Camera-type eye (tissue), 1 donor: ENCODE measurements at places on chromosomes 16 and 17. TPM values are rescaled to one million over a fixed set of nuclear protein-coding genes. Genes with fewer than 3 reads are reported as not detected.

Gene CACNG5
- 64.4 TPM for total RNA-seq

Gene PRR35
- total RNA-seq, result 2.0 TPM

Gene TP53TG3
- total RNA-seq, result not detected

Gene ARL16
- total RNA-seq, result 39.8 TPM

Gene OR3A3
- not detected for total RNA-seq

Gene COX6A2
- total RNA-seq, result 4.1 TPM

Gene CXCL16
- total RNA-seq, result 9.7 TPM

Gene NOD2
- total RNA-seq, result 2.3 TPM

Gene KRTAP4-1
- total RNA-seq, result not detected

Gene RUNDC3A
- 36.4 TPM for total RNA-seq

Gene TNK1
- 2.4 TPM for total RNA-seq

Gene HS3ST3A1
- 22.7 TPM for total RNA-seq

Gene CAPNS2
- 6.1 TPM for total RNA-seq

Gene CD2BP2
- total RNA-seq, result 38.5 TPM

Gene TMEM114
- 5.7 TPM for total RNA-seq

Gene NFAT5
- 79.0 TPM for total RNA-seq

Gene AANAT
- total RNA-seq, result 18.0 TPM

Gene ARL5C
- 1.3 TPM for total RNA-seq

Gene MYH13
- total RNA-seq, result 5.9 TPM

Gene KIF2B
- total RNA-seq, result not detected

Gene MYO15A
- total RNA-seq, result 1.4 TPM

Gene MRPS34
- total RNA-seq, result 48.4 TPM

Gene NPB
- total RNA-seq, result 4.9 TPM

Gene KCNG4
- total RNA-seq, result 1.8 TPM

Gene TGFB1I1
- 26.6 TPM for total RNA-seq

Gene CCL16
- total RNA-seq, result not detected

Gene NEURL4
- total RNA-seq, result 38.8 TPM

Gene HOXB4
- not detected for total RNA-seq

Gene KCNJ2
- 11.7 TPM for total RNA-seq

Gene ZFPM1
- 4.9 TPM for total RNA-seq

Gene TBC1D26
- 2.9 TPM for total RNA-seq

Gene PRAC2
- not detected for total RNA-seq

Gene CA5A
- total RNA-seq, result not detected
